ENCODE measurements at places on chromosomes 7 and 10.

DNA sequence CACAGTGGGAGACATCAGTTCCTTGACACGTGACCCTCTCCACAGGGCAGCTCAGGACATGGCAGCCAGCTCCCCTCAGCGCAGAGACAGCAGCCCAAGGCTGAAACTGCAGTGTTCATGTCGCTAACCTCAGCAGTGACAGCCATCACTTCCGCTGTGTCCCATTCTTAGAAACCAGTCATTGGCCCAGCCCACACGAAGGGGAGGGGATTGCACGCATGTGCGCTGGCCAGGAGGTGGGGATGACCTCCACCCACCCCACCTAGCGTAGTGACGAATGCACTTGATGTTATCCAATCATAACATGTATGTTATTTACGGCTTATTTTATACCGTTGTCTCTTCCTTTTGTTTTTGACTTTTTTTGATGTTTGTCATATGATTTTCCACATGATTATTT, 36.9 kb upstream of the EGFR start:
- DNase-seq = no peak

GRCh38 chr7:93914581-93915066, 6.9 kb upstream of the GNG11 start:
- DNase-seq = no peak

- no peak for DNase-seq
Observed at GRCh38 chr7:132490474-132490873, 85.8 kb downstream of the PLXNA4 start.

DNA sequence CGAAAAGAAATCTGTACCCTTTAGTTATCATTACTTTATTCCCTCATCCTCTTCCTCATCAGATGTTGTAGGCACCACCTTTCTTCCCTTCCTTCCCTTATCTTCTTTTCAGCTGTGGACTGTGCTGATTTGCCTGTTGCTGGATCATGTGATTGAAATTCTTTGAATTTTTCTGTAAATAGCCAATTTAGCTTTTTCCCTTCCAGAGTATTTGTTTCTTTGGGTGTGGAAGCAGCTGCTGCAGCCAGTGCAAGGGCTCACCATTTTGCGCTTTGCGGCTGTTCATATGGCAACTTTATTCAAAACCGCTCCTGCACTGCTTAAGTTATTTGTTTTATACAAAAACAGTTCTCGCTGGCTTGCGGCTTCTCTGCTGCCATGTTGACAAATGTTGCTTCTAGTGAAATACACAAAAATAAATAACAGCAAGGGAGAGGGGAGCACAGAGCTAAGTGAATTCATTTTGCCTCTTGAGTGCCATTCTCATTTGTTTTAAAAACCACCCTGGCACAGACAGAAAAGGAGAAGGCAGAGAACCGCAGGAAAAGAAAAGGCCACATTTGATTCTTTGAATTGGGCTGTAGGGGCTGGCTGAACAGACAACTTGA, 151.2 kb downstream of the AUTS2 start:
- no peak for DNase-seq

GRCh38 chr7:96992192-96993005, 13.0 kb upstream of the DLX6 start:
- DNase-seq = no peak

DNA sequence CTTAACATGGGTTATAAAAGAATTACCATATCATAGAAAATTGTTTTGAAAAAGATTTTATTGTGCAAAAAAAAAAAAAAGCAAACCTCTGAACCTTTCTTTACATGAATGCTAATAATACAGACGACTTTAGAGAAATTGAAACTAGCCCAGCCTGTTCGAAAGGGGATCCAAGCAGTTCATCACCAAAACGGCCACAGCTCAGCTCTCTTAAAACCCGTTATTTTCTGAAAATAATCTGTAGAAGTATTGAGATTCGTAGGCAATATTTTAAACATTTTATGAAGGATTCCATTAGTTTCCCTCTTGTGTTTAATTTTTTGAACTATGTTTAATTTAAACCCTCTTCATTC, 9.9 kb upstream of the GSAP start:
- DNase-seq = no peak

- DNase-seq = no peak
Observed at GRCh38 chr10:131825960-131826650, 74.7 kb upstream of the PPP2R2D start.

DNA sequence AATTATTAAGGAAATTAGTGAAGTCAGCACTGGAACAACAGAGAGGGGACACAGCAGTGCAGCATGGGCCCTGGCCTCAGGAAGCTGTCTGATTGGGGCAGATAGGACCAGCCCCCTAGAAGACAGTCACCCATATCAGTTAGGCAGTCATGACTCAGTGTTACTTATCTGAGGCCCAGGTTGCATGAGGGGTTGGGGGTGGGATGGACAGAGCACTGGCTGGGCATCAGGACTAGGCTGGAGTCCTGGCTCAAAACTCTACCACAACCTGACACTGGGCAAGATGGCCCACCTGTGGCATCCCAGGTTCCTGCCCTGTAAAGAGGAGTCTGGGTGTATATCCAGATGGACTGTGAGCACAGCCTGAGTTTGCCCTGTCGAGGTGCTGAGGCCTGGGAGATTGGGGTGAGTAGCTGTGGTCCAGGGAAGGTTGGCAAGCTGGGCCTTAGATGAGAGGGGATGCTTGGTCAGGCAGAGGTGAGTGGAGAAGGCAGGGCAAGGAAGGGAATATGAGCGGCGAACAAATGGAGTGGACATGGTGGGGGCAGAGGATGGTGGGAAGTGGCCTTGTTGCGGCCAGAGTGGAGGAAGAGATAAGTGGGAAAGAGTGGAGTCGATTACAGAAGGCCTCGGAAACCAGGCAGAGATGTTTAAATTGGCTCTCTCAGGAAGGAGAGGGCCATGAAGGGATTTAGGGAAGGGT, 37.5 kb downstream of the HK1 start:
- DNase-seq = no peak

- no peak for DNase-seq
Observed at GRCh38 chr10:27815261-27815660, 69.6 kb upstream of the MKX start.

- DNase-seq = no peak
Observed at GRCh38 chr7:83270407-83270806, 107.7 kb upstream of the PCLO start.

GRCh38 chr7:92695308-92696261, 105.4 kb upstream of the FAM133B start:
- no peak for DNase-seq

DNA sequence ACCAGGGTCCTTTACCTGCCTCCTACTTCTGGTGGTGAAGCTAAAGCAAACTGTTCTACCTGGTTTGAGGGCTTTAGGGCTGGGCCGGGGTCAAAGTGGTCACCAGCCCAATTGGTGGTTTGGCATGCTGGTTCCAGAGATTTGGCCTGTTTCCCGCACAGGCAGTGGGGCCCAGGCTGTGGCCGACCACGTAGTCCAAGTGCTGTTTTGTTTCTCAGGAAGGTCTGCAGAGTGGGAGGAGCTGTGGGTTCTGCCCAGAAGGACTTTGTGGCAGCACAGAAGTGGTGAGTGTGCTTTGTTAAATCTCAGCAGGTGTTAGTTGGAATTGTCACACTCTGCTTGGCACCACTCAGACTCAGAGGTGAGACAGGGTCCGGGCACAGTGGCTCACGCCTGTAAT, 85.8 kb downstream of the MKX start:
- DNase-seq = no peak

DNA sequence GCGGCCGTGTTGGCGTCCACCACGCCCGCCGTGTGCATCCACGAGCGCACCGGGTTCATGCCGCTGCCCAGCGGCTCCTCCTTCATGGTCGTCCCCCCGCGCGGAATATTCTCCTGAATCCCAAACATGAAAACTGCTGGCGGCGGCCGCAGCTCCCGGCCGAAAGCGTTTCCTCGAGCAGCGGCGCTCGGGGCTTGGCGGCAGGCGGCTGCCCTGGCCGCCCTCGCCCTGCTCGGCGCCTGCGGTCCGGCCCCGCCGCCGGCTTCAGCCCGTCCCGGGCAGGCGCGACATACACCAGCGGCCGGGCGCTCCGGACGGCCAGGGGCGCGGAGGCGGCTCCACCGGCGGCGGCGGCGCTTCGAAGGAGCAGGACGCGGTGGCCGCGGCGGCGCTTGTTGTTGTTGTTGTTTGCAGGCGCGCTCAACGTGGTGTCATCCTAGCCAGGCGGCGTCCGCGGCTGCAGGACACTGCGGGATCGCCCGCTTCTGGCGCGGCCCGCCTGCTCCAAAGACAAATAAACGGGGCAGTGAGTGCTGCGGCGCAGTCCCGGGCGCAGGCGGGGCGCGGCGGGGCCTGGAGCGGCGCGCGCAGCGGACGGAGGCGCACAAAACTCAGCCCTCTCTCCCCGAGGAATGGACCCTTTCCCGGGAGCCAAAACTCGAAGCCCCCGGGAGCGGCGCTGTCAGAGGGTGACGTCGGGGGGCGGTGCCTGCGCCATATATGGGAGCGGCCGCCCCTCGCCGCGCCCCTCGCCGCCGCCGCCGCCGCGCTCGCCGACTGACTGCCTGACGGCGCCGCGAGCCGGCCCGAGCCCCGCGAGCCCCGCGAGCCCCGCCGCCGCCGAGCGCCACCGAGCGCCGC, at the start of gene EBF3:
Gene EBF3 (minus strand): TSS at position 634 of the 861 bp plus-strand sequence. CDS start 506 bp downstream, at position 128.
- no peak for DNase-seq

DNA sequence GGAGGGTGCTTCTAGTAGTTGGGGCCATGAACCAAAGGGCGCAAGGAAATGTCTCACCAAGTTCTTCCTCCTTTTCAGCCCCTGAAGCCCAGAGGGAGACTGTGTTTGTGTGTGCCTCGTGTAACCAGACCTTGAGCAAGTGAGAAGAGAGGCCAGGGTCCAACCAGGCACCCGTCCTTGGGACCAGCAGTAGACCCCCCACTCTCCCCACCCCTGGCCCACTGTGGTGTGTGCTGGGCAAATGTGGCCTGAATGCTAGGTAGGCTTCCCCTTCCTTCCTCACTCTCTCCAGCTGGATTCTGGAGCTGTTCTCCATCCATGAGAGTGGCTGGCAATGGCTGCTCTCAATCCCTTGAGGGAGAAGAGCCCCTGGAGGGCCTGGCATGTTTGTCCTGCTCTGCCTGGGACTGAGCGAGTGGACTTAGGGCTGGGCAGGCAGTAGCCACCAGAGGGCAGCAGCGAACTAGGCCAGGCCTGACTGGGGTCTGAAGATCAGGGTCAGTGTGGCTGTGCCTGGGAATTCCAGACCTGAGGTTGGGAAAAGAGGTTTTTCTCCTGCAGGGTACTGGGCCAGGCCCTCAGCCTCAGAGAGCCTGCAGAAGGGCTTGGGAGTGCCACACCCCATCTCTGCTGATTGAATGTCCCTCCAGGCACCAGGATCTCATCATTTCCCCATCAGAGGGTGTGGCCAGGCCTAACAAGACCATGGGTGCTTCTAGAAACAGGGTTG, 12.5 kb downstream of the SFRP5 start:
- DNase-seq = peak; percentile 18

DNA sequence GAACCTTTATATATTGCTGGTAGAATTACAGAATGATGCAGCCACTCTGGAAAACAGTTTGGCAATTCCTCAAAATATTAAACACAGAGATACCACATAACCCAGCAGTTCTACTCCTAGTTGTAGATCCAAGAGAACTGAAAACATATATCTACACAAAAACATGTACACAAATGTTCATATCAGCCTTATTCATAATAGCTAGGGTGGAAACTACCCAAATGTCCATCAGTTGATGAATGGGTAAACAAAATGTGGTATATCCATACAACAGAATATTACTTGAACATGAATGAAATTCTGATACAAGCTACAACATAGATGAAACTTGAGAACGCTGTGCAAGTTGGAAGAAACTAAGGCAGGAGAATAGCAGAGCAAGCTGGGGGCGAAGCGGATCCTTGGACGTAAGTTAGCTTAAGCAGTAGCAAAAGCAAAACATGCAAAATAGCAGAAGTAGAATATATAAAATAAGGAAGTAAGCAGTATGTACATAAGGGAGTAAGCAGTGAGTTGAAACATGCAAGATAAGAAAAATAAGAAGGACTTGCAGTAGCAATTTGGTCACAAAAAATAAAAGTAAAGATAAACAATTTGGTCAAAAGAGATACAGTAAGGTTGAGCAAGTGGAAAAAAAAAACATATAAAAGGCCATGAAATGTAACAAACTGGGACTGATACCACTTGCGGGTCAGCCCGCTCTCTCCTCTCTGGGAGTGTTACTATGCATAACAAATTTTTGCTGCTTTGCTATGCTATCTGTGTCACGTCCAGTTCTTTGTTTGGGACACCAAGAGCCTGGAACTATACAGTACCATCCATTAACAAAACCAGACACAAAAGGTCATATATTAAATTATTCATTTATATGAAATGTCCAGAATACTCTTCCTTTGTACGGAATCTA, 18.0 kb upstream of the HILPDA start:
- DNase-seq = no peak

GRCh38 chr7:130272381-130273080, 5.9 kb downstream of the CPA2 start:
- DNase-seq = no peak

- DNase-seq = no peak
Observed at GRCh38 chr7:95240921-95241320, 83.4 kb downstream of the PON1 start.

GRCh38 chr10:7587168-7587864, 79.5 kb downstream of the ITIH5 start:
- DNase-seq = no peak

DNA sequence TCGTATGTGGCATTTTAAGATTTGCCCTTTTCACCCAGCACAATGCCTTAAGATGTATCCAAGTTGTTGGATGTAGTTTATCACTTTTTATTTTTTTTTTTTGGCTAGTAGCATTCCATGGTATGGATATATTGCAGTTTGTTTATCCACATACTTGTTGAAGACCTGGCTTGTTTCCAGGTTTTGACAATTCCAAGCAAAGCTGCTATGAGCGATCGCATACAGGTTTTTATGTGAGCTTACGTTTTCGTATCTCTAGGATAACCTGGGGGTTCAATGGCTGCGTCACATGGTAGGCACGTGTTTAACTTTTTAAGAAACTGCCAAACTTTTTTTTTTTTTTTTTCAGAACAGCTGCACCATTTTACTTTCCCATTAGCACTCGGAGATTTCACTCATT, 32.2 kb downstream of the BAIAP2L1 start:
- DNase-seq = no peak

GRCh38 chr7:116528008-116528789, 3.4 kb downstream of the CAV1 start:
- DNase-seq = no peak

- no peak for DNase-seq
Observed at GRCh38 chr10:132701099-132701845, 84.7 kb downstream of the NKX6-2 start.

DNA sequence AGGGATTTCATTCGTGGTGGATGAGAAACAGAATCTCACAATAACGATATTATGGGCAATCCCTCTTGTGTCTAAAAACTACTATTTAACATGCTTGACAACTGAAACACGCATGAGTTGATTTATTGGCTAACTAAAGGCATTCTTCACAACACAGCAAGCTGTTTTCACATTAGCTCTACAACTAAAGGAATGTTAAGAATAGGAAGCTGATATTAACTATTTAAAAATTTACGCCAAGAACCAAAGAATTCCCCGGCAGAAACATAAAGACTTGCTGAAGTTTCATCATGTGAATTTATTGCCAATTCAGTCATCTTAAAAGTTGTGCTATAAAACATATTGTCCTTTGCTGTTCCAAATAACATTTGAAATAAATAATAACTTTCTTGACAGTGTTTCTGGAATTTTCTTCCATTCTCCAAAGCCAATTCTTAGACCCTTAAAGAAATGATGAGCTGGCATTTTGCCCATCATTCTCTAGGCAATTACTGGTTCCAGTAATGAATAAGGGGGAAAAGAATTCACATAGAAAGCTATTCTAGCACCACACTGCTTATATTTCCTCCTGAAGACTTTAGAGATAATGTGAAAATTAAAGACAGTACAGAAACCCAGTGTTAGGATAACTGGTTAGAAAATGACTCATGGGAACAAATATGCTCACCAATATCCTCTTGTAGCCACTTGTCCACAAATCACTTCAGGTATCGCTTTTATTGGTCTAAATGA, 233.1 kb downstream of the PARD3 start:
- no peak for DNase-seq
